Stimulated activated naive CD4-positive, alpha-beta T cell treated with Interleukin-2 at 50 U/mL for 16 hours (primary cell): ENCODE measurements at places on chromosomes 7 and 10.

DNA sequence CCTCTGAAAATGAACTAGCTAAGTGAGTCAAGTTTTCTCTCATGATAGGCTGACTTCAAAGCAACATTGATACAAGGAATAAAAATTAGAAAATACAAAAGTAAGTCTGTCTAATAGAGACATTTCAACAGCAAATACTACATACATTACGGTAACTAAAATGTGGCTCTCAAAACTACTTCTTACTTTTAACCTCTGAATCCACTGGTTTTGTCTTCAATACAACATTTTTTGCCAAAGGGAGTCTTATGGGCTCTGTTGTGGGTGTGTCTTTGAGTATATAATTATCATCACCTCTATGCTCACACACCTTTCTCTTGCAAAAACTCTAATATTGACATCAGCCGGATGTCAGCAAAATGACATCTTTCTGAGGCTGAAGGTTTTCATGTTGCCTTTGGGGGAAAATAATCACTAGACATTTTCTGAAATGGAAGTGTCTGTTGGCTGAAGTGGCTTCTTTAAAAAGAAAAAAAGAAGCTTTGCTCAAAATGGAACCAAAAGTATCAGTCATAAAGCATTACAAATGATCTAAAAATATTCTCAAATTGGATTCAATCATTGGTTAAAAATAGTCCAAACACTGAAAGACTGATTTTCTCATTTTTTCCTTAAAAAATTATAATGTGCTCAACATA lies 41.8 kb upstream of the FAM133B start:
- DNase-seq = no peak

DNA sequence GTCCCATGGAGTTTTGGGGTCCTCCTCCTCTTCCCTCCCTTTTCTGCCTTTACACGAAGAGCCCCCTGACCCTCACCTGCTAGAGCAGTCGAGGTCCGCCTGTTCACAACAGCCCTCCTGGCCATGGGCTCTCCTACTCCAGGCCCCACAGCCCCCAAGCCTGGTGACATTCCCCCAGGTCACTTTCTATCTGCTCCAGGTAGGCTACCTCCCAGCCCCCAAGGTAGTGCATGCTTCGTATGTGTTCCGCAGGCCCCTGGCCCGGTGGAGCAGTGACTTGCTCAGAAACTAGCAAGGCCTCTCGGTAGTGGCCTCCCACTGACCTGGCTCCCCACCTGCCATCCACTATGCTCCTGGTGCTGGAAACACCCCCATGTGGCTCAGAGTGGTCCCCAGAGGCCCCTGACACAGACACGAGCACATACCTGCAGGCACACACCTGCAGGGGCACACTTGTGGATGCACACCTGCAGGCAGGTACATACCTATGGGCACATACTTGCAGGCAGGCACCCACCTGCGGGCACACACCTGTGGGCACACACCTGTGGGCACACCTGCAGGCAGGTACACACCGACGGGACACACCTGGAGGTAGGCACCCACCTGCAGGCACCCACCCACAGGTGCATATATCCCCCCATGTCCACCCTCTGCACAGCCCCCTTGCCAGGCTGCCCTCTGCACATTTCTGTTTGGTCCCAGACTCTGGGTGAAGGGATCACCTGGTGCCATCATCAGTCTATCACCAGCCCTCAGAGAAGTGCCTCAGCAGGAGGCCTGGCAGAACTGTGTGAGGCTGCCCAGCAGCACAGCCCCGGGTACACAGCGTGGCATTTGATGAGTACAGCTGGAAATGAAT lies 322.5 kb downstream of the PTPRN2 start:
- DNase-seq = no peak

DNA sequence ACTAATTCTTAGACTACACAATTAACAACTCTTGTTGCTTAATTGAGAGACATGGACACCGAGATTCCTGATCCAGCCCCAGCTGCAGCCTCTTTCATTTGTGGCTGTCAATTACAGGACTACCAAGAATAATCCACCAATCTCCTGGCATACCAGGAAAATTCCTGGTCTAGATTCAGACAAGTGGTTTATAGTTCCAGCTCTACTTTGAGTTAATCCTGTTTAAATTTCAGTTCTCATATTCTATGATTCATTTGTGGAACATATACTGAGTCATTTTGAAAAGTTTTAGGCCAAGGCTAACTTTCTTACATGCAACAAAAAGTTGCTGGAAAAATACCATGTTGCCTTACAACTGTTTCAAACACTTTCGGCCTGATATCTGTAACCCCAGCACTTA lies 253.5 kb downstream of the MAGI2 start:
- no peak for DNase-seq

- DNase-seq = no peak
These were observed 13.7 kb downstream of the SRGN start for GRCh38 chr10:69101451-69102095.

GRCh38 chr7:40680657-40681056 lies 545.9 kb downstream of the SUGCT start:
- DNase-seq = no peak

DNA sequence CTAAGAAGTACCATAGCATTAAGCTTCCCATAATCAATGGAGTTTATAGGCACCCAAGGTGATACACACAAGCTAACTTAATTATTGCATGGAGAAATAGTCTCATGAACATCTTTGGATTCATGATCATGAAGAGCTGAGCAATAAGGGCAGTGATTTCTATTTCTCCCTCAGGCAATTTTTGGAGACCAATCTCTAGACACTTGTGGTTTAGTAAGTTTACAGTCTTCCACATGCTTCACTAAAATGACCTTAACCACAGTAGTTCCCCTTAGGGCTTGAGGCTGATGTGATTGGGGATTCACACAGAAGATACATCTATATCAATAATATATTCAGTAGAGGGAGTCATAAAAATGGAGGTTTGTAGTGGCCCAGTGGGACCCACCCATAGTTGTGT lies 241.2 kb downstream of the CCDC7 start:
- no peak for DNase-seq

- no peak for DNase-seq
These were observed 1121.3 kb upstream of the AUTS2 start for GRCh38 chr7:68476966-68477365.

DNA sequence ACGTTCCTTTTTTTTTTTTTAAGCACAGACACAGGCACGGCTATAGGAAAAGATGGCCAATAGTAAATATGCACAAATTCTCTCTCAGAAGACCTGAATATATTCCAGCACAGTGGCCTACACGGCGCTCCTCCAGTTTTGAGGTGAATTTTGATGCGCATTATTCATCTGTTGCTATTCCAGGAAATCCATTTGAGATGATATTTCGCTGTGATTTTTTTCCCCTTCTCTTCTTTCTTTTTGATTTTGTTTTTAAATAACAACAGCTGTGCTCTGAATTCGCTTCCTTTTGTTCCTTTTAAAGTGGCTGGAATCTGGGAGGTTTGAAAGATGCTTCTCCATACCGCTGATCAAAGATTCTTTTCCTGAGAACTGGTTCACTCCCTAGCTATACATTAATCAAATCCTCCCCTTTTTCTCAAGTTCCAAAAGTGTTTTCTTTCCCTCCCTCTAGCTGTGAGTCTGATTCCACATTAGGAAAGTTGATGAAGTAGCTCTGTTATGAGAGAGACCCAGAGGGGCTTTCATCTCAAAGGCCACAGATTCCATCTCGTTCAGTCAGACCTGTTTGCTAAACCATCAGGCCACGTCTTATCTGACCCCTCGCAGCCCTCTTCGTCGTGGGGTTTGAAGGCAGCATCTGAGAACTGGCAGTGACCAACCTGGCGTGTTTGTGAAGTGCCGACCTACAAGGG lies 602.7 kb upstream of the NRP1 start:
- DNase-seq = no peak

GRCh38 chr7:1956141-1956540 lies 276.6 kb downstream of the MAD1L1 start:
- DNase-seq = no peak

DNA sequence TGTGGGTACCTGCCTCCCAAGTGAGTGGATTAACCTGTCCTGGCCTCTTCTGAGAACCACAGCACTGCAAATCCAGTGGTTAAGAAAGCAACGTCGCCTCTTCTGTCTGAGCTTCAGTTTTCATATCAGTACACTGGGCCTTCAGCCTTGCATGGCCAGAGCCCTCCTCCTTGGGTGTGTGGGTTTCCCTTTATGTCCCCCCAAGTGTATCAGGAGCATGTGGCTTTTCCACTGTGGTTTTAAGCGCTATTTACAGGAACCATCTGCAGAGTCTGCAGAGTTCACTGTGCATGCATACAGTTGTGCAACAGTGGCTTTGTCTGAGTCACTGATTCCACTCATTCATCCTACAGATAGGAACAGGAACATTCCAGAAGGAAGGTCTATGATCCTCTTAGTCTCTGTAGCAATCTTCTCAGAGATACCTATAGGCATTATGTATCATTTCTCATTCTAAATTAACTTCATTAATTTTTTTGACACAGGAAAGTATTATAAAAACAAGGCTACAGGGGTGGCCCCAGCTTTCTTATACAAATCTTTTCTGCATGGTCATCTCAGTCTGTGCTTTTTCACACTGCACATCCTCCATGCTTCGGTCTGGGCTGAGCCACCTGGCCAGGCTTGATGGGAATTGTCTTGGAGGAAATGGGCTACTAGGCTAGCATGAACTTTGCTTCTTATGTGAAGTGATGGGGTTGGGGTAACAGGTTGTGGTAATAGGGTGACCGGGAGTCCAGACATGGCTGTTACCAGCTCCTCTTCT lies 17.1 kb downstream of the MBL2 start:
- no peak for DNase-seq

DNA sequence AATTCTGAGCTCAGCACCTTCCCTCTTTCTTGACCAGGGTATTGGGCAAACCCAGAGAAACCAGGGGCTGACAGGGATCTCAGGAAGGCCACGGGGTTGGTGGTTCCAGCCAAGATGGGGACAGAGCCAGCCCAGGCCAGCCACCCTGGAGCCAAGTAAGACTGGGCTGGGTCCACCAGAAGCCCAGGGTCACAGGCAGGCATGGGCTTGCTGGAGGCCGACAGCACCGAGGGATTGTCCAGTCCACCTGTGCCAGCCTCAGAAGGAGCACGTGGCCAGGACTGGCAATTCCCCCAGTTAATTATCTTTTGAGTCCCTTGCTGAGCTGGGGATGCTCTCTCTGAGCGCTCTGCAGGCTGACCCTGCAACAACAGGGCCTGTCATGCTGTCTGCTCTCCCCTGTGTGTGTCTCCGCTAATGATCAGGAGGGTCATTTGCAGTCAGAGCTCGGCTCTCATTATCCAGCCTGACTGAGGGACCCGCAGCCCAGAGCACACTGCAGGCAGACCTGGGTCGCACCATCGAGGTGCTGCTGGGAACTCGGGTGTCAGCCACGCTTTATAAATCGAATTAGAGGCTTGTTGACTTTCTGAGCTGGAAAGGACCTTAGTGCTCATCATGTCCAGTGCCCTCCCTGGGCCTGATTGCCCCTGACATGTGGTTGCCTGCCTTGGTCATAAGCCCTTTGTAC lies 69.5 kb upstream of the PPIF start:
- DNase-seq = no peak

DNA sequence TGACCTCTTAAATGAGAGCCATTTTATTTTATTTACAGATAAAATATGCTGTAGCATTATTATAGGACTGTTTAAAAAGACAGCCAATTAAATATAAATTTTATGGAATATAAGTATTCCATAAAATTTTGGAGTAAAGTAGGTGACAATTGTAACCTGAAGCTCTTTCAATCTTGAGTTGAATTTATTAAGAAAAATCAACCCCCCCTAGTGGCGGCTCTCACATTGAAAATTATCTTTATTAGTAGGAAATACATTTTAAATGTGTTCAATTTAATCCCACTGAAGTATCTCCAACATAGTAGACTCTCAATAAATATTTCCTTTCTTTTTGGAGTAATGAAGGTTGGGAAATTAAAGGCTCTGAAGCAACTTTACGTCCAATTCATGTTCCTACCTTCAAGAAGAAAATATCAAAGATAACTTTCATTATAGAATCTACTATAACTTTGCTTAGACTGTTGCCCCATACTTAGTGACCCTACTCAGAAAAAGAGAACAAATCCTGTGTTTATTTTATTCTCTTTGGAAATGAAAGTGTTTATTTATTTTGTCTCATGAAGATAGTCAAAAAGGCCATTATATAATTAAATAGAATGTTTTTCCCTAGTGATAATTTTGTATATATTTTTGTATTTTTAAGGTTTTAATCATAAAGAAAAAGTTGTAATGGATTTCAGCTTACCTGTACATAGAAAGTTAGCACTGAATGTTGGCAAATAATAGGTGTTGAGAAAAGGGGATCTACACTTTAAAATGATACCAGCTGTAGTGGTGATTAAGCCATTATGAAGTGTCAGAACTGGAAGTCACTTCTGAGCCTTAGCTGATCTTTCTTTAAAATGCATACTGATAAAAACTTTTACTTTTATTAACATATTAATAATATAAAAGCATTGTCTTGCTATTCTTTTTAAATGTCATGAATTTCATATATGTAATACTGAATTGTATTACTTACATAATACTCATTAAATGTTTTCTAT lies 3.3 kb downstream of the AHR start:
- DNase-seq = peak; percentile 14

DNA sequence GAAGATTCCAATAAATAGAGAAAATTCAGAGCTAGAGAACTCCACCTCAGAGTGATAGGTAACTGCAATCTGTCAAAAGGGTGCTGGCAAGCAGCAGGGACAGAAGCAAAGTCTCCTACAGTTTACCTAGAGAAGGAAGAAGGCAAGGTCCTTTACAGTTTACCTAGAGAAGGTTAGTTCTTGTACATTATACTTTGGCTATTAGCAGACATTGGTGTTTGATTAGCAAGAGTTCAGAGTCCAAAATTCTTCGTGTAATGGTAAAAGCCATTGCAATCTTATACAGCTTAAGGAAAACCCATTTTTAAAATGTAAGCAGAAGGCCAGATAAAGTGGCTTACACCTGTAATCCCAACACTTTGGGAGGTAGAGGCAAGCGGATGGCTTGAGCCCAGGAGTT lies 45.9 kb downstream of the SLC25A13 start:
- no peak for DNase-seq

GRCh38 chr7:127578036-127578684 lies 7.2 kb downstream of the GCC1 start:
- DNase-seq = no peak

- DNase-seq = no peak
These were observed 93.3 kb upstream of the AGBL3 start for GRCh38 chr7:134892963-134893362.

DNA sequence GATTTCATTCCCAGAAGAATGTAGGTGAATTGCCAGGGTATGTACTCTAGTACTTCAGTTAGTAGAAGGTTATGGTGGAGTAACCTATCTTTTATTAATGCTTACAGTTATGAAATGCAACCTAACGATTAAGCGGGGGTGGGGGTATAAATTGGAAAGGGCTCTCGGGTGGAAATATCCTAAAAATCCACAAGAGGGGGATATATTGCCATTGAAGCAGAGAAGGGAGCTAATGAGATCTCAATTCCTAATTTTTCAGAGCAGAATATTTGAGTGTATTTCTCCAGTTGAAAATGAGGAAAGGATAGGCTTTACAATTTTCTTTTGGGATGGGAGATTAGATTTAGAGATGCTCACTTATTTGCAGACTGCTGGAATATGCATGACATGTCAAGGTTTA lies 90.8 kb downstream of the DNAJB9 start:
- no peak for DNase-seq

- no peak for DNase-seq
These were observed 38.4 kb downstream of the ZNF518A start for GRCh38 chr10:96168546-96168945.

GRCh38 chr7:149725916-149726315 lies 47.5 kb downstream of the ZNF467 start:
- no peak for DNase-seq

- no peak for DNase-seq
These were observed 26.5 kb downstream of the SNX8 start for GRCh38 chr7:2287745-2288144.

GRCh38 chr10:4285121-4285520 lies 500.1 kb upstream of the KLF6 start:
- no peak for DNase-seq

- DNase-seq = no peak
These were observed 54.9 kb downstream of the PDGFA start for GRCh38 chr7:464454-465401.
